ENCODE measurements at places on chromosomes 3 and 15. TPM values are rescaled to one million over a fixed set of nuclear protein-coding genes. Genes with fewer than 3 reads are reported as not detected.
A peak's percentile ranks its signal among the peaks of the same experiment; 100 is the strongest.

- H3K27ac ChIP-seq, result no peak overlapping the region
- H3K36me3 ChIP-seq, result no peaks in the 10 kb centered on the region
- no peaks in the 10 kb centered on the region for H3K4me1 ChIP-seq
- H3K4me3 ChIP-seq, result no peak overlapping the region
- no peaks in the 10 kb centered on the region for H3K27me3 ChIP-seq
Measured at GRCh38 chr3:119195151-119195476, 21.7 kb downstream of the UPK1B start.

Gene IDH2
- 85.2 TPM for polyA plus RNA-seq

DNA sequence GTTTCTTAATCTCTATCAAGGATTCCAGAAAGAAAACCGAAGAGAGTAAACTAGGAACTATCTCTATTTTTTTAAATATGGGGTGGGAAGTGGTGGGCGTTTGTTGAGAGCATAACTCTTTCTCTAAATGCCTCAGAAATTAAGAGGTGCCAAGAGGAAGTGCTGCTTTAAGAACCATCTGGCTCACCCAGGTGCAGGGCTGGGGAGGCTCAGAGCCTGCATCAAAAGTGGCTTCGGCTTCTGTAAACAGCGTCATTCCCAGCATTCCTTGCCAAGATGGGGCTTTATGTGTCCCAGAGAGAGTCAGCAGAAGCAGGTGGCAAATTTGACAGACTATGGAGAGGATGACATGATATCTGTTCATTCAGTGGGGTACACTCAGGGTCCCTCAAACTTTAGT lies 123.3 kb upstream of the BFSP2 start:
- DNase-seq, result no peak
- no peak overlapping the region for H3K4me3 ChIP-seq
- H3K27ac ChIP-seq, result no peak overlapping the region

DNA sequence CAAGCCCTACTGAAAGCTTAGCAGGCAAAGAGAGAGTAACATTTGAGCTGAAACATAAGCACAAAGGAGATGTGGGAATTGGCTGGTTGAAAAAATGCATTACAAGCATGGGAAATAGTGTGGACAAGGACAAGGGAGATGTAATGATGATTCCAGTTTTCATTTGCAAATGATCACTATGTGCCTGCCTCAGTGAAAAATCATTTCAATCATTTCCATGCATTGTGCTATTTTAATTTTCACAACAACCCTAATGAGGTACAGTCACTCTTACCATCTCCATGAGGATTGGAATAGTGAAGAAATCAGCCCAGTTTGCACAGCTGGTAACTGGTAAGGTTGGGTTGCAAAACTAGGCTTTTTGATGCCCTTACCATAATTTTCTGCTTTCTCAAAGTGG lies 123.2 kb downstream of the ARNT2 start:
- no peaks in the 10 kb centered on the region for H3K27me3 ChIP-seq
- H3K4me1 ChIP-seq, result no peaks in the 10 kb centered on the region
- DNase-seq, result no peak

Gene TICRR
- 3.9 TPM for polyA plus RNA-seq

DNA sequence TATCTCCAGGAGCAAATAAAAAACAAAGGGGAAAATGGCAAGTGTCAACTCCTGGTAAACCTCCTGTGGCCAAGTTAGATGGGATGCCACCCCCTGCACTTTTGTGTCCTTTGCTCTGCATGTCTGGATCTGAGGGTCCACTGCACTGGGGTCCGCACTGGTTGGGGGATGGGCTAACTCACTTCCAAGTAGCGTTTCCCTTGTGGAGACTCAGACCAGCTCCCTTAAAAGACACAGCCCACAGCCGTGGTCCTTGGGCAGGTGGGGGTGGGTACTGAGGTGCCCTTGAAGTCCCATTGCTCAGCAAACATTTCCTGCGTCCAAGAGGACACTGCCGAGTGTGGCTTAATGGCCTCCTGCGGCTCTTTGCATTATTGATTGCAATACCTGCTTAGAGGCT lies 188.2 kb downstream of the MEGF11 start:
- DNase-seq, result no peak
- H3K4me1 ChIP-seq, result no peaks in the 10 kb centered on the region
- H3K36me3 ChIP-seq, result no peaks in the 10 kb centered on the region
- H3K27ac ChIP-seq, result no peak overlapping the region
- H3K27me3 ChIP-seq, result no peaks in the 10 kb centered on the region

GRCh38 chr15:90225504-90226234 lies 8.1 kb downstream of the CIB1 start:
- H3K27me3 ChIP-seq, result no peaks in the 10 kb centered on the region
- H3K4me3 ChIP-seq, result no peak overlapping the region
- peaks cover 90% of the 10 kb centered on the region for H3K36me3 ChIP-seq

GRCh38 chr3:84724877-84725276 lies 233.9 kb upstream of the CADM2 start:
- no peak overlapping the region for H3K27ac ChIP-seq
- H3K27me3 ChIP-seq, result no peaks in the 10 kb centered on the region
- no peak for DNase-seq
- no peaks in the 10 kb centered on the region for H3K36me3 ChIP-seq
- no peak overlapping the region for H3K4me3 ChIP-seq

Gene PYDC2
- polyA plus RNA-seq, result not detected

GRCh38 chr15:69467636-69468035 lies 15.0 kb downstream of the RPLP1 start:
- H3K4me1 ChIP-seq, result peaks cover 23% of the 10 kb centered on the region
- DNase-seq, result peak; percentile 68
- no peaks in the 10 kb centered on the region for H3K27me3 ChIP-seq

GRCh38 chr3:138078901-138079344 lies 36.5 kb downstream of the DZIP1L start:
- H3K4me3 ChIP-seq, result no peak overlapping the region
- H3K4me1 ChIP-seq, result no peaks in the 10 kb centered on the region
- peaks cover 6% of the 10 kb centered on the region for H3K36me3 ChIP-seq
- H3K27ac ChIP-seq, result no peak overlapping the region
- no peak for DNase-seq
- no peaks in the 10 kb centered on the region for H3K27me3 ChIP-seq

- no peaks in the 10 kb centered on the region for H3K27me3 ChIP-seq
- no peak for DNase-seq
- H3K4me1 ChIP-seq, result peaks cover 12% of the 10 kb centered on the region
- H3K4me3 ChIP-seq, result no peak overlapping the region
Measured at GRCh38 chr3:64861684-64862083, 173.9 kb upstream of the ADAMTS9 start.

- H3K4me1 ChIP-seq, result peaks cover 10% of the 10 kb centered on the region
- peaks cover 3% of the 10 kb centered on the region for H3K36me3 ChIP-seq
- no peak overlapping the region for H3K27ac ChIP-seq
- H3K27me3 ChIP-seq, result no peaks in the 10 kb centered on the region
Measured at GRCh38 chr3:138493804-138494606, 59.6 kb downstream of the ESYT3 start.

GRCh38 chr3:65112751-65113300 lies 425.0 kb upstream of the ADAMTS9 start:
- peaks cover under 1% of the 10 kb centered on the region for H3K27me3 ChIP-seq
- H3K4me3 ChIP-seq, result no peak overlapping the region
- DNase-seq, result no peak
- no peak overlapping the region for H3K27ac ChIP-seq
- H3K4me1 ChIP-seq, result no peaks in the 10 kb centered on the region
- H3K36me3 ChIP-seq, result no peaks in the 10 kb centered on the region

DNA sequence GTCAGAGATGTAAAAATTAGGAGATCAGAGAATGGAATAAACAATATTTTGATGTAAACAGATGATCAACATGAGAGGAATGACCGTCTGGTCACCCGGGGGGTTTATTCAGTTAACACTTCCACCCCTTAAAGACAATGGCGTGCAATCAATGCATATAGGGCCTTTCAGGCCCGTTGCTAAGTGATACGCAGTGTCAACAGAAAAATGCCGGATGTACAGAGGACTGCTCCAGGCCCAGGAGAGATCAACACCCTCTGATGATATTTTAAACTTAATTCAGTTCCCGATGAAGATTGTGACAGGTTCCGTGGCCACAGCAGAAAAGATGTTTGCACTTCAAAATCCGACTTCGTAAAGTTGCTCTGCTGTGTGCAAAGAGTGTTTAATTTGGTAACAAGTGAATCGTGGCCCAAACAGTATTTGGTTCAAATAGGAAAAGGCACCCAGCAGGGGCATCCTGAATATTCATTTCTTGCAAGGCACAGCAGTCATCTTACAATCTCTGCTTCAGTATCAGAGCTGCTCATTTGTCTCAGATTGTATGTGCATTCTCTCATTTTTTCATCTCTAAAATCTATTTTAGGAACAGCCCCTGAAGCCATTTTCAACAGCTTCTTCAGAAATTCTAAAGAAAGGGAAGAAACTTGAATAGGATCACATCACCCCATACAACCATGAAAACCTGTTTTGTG lies 72.6 kb downstream of the FOXB1 start:
- no peaks in the 10 kb centered on the region for H3K4me1 ChIP-seq
- H3K4me3 ChIP-seq, result no peak overlapping the region
- no peak overlapping the region for H3K27ac ChIP-seq
- DNase-seq, result no peak
- no peaks in the 10 kb centered on the region for H3K36me3 ChIP-seq

GRCh38 chr3:126607214-126607908 lies 47.6 kb downstream of the TXNRD3 start:
- no peak overlapping the region for H3K27ac ChIP-seq
- H3K27me3 ChIP-seq, result no peaks in the 10 kb centered on the region
- no peak for DNase-seq

DNA sequence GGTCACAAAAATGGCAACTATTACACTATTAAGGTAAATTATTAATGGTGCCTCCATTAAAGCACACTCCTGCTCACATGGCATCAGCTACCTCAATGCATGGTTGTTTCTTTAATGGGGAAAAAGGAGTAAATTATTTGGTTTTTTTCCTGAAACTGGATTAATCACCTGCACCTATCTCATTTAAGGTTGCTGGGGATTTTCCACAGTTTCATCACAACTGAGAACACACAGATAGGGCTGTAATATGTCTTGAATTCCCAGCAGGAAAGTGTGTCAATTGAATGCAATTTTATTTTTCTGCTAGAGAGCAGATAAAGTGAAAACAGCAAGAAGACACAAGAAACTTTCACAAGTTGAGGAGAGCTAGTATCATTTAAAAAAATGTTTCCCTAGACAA lies 36.4 kb downstream of the RFTN1 start:
- H3K27ac ChIP-seq, result peak overlapping the region; percentile 36
- no peak for DNase-seq
- no peak overlapping the region for H3K4me3 ChIP-seq
- peaks cover 6% of the 10 kb centered on the region for H3K4me1 ChIP-seq
- H3K27me3 ChIP-seq, result no peaks in the 10 kb centered on the region

DNA sequence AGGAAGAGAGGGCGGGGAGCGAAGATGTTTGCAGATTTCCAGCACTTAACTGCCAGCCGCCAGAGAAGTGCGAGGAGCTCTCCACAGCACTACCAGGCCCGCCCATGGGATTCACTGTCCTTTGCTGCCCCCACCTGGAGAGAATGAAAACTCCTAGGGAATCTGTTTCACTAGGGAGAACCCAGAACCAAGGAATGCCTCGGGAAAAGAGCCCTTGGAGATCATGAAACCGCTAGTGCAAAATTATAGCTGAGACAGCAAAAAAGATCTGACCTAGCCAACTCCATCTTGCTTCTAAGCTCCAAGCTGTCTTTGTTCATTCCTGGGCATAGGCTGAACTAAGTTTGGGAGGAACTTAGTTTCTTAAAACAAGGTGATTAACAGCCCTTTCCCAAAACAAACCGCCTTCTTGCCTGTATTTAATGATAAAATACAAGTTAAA lies 82.6 kb upstream of the GCNT3 start:
- H3K27ac ChIP-seq, result no peak overlapping the region
- H3K4me1 ChIP-seq, result peaks cover 7% of the 10 kb centered on the region
- no peaks in the 10 kb centered on the region for H3K36me3 ChIP-seq
- H3K27me3 ChIP-seq, result no peaks in the 10 kb centered on the region
- H3K4me3 ChIP-seq, result no peak overlapping the region
- peak; percentile 77 for DNase-seq

- H3K27me3 ChIP-seq, result peaks cover 2% of the 10 kb centered on the region
- H3K36me3 ChIP-seq, result no peaks in the 10 kb centered on the region
- peak; percentile 34 for DNase-seq
- H3K27ac ChIP-seq, result no peak overlapping the region
Measured at GRCh38 chr3:56702490-56703315, 19.6 kb upstream of the TASOR start.

DNA sequence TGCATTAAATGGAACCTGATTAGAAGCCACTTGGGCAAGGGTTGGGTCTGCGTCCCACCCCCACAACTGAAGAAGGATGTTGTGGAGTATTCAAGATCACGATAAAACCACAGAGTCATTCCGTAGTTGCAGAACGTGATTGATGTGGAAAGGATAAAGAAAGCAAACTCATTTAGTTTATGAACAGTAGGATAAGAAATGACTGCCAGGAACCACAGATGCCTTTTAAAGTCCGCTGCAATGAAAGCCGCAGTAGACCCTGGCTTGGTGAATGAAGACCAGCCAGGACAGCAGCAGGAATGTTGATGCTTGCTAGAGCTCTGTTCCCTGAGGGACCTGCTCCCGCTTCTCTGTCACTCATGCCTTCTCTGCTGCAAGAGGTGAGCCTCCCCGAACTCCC lies 111.5 kb downstream of the GABRG3 start:
- no peaks in the 10 kb centered on the region for H3K4me1 ChIP-seq
- no peaks in the 10 kb centered on the region for H3K36me3 ChIP-seq
- DNase-seq, result no peak
- H3K27me3 ChIP-seq, result no peaks in the 10 kb centered on the region
- H3K27ac ChIP-seq, result no peak overlapping the region
- H3K4me3 ChIP-seq, result no peak overlapping the region

GRCh38 chr3:177735431-177735830 lies 538.1 kb upstream of the TBL1XR1 start:
- H3K36me3 ChIP-seq, result no peaks in the 10 kb centered on the region
- H3K4me3 ChIP-seq, result no peak overlapping the region
- no peak overlapping the region for H3K27ac ChIP-seq
- H3K4me1 ChIP-seq, result no peaks in the 10 kb centered on the region

Gene HIGD2B
- polyA plus RNA-seq, result not detected

DNA sequence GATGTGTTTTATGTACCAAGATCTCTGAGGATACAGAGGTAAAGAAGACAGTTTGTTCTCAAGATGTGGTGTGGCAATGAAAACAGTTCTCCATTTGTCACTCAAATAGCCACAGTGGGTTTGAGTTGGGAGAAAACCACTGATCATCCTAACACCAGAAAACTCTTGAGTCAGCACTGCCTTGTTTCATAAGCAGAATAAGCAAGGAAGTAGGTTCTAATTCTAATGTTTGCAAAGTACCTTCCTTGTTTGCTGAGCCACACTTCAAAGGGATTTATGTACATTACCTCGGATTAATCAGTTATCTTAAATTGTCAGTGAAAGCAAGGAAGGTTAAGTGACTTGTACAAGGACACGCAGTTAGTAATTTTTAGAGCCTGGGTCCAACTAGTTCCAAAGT lies 107.8 kb upstream of the BOC start:
- H3K27ac ChIP-seq, result no peak overlapping the region
- DNase-seq, result no peak
- H3K27me3 ChIP-seq, result no peaks in the 10 kb centered on the region
- no peak overlapping the region for H3K4me3 ChIP-seq
- no peaks in the 10 kb centered on the region for H3K4me1 ChIP-seq

DNA sequence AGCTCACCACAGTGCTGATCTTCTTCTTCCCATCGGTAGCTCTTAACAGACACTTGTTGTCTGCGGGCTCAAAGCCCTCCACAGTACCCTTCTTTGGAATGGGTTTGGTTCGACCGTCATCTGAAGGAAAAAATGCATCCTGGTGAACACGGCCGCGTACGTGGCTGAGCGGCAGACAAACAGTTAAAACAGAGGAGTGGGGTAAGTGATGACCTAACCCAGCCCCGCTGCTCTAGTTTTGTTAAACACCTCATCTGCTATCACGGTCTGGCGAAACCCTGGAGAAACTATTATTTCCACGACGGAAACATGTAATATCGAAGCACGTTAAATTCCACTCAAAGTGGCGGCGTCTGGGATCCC lies 725 bp downstream of the SRP14 start:
- H3K4me3 ChIP-seq, result peak overlapping the region; percentile 77
- H3K36me3 ChIP-seq, result peaks cover 27% of the 10 kb centered on the region
- peak overlapping the region; percentile 84 for H3K27ac ChIP-seq

Gene RPSA
- 1,397 TPM for polyA plus RNA-seq
